ENCODE measurements at places on chromosomes 5 and 9.

GRCh38 chr5:140551872-140552271 lies 4.4 kb downstream of the EIF4EBP3 start:
- DNase-seq, result no peak

DNA sequence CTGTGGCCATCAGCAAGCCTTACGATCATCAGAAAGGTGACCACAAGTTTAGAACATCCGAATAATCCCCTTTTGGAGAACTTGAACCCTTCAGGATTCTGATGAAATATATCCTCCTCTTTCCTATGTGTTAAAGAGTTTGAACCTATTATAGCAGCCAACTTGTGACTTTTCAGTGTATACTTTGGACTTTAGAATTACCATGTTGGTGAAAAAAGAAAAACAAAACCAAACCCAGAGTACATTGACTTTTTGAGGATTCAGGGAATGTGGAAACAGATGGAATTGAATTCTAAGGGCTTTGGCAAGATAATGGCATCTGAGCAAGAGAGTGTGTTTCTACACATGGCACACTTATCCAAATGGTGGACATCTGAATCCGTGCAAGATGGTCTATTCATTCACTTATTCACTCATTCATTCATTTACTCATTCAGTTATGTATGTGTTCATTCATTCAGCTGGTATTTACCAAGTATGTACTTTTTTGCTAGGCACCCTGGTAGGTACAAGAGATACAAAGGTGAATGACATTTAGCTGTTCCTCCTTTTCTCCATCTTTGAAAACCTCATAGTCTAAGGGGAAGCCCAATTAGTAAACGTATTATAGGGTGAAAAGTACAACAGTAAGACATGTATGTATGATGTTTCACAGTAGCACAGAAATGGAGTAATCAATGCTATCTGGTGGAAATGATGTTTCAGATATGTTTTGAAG lies 91.8 kb downstream of the PRDM6 start:
- DNase-seq, result no peak

GRCh38 chr9:34576597-34577399 lies 12.7 kb downstream of the CNTFR start:
- no peak for DNase-seq

DNA sequence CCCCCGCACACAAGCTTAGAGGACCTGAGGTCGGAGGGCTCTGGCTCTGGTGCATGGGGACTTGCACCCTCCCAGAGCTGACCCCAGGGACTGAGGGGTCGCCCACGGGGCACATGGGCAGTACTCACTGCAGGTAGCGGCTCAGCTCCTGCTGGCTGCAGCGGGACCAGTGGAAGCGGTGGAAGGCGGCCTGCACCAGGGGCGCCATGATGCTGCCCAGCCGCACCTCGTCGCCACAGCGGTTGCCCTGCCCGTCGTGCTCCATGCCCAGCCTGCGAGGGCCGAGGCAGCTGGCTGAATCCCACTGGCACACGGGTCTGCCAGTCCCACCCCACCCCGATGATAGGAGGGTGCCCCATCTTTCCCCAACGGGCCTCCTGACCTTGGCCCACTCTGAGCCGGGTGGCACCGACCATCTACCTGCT lies 93.8 kb downstream of the ZNF354C start:
- no peak for DNase-seq

DNA sequence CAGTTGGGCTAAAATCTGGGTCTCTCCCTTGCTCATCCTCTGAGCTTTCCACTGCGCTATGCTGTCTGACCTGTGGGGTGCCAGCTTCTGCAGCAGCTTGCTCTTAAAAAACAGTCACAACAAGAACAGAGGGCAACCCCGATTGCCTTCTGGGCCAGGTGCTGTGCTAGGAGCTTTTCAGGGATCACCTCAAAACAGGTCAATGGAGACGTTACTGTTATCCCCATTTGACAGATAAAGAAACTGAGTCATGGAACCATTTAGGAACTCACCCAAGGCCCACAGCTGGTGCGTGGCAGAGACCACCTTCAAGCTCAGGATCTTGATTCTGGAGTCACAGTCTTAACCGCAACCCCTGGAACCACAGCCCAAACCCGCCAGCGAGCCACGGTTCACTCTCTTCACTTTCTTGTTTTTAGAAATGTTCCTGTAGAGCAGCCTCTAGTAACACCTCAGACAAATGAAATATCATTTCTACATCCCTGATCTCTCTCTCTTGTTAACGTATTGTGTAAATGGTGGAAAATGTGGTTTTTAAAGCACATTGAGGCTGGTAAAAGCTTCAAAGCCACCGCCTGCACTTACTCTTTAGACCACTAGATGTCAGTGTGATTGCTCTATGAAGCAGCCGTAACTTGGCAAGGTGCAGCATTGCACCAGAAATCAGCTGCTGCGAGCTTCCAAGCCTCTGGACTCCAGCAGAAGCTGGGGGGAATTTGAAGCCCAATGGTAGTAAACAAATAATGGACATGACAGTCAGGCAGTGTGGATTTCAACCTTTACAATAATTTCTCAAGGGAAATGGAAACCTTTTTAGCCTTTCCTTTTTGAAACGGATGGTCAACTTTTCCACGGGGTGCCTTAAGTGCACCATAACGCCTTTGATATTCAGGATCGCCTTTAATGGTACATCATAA lies 1.7 kb downstream of the FYB1 start:
- peak; percentile 37 for DNase-seq

GRCh38 chr9:100084734-100085133 lies 14.1 kb downstream of the ERP44 start:
- DNase-seq, result no peak

DNA sequence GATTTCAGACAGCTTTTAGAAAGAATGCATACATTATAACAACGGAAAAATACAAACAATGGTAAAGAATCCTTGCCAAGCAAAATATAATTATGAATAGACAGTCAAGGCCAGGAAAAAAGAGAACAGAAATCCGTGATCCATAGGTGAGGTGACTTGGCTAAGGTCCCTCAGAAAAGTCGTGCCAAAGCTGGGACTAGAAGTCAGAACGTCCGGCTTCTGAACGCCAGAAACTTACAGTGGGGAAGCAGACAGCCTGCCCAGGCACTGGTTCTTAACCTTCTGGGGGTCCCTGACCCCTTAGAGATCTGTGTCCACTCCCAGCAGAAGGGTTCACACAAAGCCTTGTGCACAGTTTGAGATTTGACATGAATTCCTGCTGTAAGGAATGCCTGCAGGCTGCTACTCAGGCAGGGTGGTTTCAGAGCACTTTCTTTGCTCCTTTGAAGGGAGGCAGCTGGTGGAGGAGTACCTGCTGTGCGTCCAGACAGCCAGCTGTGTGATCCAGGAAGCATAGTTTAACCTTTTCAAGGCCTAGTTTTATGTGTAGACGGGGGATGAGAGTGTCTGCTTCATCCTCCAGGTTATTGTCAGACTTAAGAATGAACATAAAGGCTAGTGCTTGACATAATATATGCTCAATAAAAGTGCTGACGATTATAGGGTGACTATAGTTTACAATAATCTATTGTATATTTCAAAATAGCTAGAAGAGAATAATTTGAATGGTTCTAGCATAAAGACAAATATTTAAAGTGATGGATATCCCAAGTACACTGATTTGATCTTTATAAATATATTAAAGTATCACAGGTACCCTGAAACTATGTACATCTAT lies 852 bp downstream of the ARHGEF37 start:
- peak; percentile 40 for DNase-seq

- no peak for DNase-seq
These were observed 72.9 kb downstream of the RFK start for GRCh38 chr9:76321195-76321828.

DNA sequence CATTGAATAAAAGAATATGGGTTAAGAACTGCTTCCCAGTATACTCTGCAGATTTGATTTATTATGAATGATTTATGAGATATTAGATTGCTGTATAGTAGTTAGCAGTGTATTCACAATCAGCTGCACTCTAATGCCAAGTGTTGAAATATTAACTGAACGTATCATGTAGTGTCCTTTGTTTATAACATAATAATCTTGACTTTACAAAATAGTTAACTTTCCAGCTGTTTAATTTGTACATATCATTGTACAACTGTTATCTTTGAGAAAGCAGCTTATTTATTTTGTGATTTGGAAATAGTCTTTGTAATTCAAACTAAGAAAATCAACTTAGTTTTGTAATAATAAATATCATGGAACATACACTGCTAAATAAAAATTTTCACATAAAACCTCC lies 219.5 kb downstream of the RANBP17 start:
- DNase-seq, result no peak

- no peak for DNase-seq
These were observed 1961.4 kb upstream of the WWC1 start for GRCh38 chr5:166330036-166330435.

- DNase-seq, result no peak
These were observed 90.7 kb downstream of the SMIM15 start for GRCh38 chr5:61071526-61071925.

DNA sequence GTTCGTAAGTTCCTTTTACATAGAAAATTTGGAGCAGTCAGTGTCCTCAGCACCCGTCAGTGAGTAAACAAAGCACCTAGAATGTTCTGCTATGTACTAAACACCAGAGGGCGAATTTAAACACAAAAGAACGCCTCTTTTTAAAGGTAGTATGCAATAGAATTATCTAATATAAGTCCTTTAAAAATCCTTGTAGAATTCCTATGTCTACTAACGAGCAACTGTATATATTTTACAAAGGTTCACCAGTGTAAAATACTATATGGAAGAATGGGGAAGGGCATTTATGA lies 499 bp upstream of the TMEM232 start:
- DNase-seq, result no peak

DNA sequence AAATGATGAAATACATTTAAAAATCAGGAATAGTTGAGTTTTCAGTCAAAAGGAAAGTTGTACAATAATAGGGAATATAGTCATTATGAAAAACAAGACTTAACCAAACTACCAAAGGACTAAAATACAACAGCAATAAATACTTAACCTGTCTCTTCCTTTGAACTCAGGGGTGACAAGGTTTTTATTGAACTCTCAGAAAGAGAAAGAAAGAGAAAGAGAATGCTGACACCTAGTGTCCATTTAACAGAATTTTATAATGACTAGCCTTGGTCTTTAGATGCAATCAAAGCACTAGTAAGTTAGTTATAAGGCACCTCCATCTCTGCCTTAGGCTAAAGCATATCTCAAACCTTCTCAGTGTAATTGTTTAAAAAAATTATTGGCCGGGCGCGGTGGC lies 47.5 kb downstream of the UIMC1 start:
- no peak for DNase-seq

- no peak for DNase-seq
These were observed 30.8 kb downstream of the HAPLN1 start for GRCh38 chr5:83689881-83690280.

GRCh38 chr9:130268521-130269211 lies 3.1 kb downstream of the HMCN2 start:
- peak; percentile 83 for DNase-seq

DNA sequence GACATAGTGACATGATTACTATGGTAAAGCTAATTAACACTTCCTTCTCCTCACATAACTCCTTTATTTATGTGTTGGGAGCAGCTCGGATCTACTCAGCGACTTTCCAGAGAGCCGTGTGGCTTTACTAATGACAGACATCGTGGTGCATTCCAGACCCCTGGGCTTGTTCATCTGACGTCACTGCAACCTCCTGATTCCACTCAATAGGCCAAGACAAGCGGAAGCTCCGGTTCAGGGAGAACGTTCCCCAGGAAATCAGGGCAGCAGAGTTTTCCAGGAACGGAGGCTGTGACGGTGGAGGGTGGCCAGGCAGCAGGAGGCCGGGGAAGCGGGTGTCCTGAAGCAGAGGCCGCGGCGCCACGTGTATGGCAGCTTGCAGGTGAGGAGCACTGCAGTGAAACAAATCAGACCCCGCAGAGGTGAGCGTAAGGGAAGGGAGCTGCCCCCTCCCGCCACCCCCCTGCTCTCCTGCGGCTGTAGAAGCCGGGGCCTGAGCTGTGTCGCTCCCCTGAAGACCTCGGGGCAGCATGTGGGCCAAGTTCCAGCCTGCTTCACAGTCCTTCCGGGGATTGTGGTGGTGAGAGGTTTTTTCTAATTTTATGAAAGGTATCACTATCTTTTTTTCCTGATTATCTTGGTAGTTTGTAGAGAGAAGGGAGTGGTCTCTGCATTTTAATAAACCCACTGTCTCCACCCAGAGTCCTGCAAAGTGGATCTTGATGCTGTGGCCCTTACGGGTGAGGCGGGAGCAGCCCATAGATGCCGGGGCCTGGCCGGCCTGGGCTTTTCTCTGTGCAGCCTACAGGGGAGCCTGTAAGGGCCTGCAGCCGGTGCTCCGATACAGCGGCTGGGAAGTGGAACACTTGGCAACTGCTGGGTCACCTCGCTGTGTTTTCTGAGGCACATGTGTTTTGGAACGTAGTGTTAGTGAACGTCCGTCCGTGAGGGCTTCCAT lies 220.4 kb upstream of the IRX4 start:
- no peak for DNase-seq

DNA sequence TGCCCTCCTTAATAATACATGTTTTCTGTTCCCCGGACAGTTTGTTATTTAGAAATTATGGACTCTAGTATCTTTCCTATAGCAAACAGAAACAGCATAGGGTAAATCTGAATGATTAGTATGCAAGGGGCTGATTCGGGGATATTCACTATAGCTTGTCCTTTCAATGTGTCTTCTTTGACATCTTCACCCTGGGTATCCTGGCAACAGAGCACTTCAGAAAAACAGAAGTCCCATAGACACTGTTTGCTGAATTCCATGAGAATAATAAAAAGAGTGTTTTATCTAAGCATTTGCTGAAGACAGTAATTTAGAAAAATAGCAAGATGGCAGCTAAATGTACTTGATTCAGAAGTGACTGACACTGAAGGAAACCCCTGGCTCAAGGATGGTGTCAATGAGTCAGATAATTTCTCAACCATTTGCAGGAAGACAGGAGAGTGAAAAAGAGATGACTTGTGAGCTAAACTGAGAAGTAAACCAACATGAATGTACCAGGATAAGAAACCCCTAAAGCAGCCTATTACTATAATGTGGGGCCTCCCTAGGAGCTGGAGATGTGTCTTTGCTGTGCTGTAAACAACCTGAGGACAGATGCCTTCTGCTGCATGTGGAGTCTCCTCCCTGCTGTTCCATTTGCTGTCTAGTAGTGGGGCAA lies 246.2 kb downstream of the MAN2A1 start:
- DNase-seq, result no peak

DNA sequence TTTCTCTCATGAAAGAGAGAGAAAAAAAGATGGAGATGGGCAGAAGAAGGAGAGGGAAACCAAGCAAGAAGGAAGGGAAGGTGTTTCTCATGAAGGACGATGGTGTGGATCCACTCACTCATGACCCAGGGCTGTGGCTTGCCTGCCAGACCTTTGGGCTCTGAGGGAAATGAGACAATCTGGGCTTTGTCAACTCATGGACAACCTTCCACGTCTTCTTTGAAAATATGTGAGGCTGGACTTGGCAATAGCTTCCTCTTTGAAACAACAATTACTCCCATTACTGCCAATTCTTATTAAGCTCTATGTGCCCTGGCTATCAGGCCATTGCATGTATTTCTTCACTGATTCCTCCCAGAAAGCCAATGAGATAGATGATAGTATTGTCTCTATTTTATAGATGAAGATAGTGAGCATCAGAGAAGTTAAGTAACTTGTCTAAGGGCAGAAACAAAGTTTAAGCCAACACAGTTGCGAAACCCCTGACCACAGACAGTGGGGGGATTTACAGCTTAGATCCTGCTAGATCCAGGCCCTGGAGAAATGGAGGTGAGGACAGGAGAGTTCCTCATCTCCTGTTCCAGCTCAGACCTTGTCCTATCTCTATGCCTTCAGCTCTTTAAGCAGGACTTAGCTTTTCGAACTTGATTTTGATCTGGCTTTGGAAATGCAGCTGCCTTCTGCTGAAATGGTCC lies 132.4 kb downstream of the GCNT1 start:
- no peak for DNase-seq
